Neural crest cell (in vitro differentiated cells): ENCODE measurements at places on chromosomes 7 and 10. TPM values are rescaled to one million over a fixed set of nuclear protein-coding genes. Genes with fewer than 3 reads are reported as not detected.

DNA sequence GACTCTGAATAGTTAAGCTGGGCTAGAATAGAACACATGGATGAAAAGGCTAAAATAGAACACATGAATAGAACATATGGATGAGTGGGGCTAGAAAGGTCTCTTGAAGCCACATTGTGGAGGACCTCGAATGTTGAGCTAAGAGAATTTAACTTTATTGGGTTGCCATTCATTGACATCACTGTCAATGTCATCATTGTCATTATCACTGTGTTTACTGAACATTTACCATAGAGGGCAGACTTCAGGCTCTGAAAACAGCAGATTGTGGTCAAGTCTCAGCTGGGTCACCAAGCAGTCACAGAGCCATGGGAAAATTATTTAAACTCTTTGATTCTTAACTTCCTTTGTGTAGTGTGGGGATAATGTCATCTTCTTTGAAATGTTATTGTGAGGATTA is 80.4 kb downstream of the WDFY4 start:
- no peak for DNase-seq

GRCh38 chr10:89147256-89147655 is 59.9 kb downstream of the CH25H start:
- no peak for DNase-seq

- DNase-seq: no peak
Observed at GRCh38 chr10:31836569-31837406, 91.8 kb downstream of the ARHGAP12 start.

DNA sequence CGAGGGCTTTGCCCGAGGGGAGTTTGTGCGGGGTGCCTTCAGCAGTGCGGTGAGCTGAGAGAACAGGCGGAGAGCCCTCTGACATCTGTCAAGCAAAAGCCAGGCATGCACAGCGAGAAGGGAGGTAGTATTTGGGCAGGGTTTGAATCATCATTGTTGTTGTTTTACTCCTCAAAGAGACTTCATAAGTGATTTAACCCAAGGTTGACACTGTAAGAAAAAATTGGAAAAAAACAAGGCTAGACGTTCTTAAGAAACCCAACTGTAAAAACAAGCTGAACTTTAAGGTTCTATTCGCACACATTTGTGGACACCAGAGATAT is 1.3 kb downstream of the ADAM22 start:
- DNase-seq: no peak

DNA sequence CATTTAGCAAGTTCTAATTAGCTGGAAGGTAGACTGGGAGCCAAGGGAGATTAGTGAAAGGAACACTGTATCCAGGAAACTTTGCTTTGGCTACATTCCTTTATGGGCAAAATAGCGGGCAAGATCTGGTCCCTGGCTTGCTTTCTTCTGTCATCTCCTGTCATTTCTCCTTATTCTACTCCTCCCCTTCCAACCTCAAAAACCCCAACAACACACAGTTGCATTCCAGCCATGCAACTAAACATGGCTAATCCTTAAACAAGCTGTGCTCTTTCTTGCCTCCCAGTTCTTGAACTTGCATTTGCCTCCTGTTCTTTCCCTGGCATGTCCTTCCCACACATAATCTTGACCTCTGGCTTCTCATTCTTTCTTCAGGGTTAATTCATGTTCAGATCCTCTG is 59.5 kb upstream of the CDCA7L start:
- no peak for DNase-seq

- no peak for DNase-seq
Observed at GRCh38 chr10:69626826-69627225, 3.2 kb upstream of the FAM241B start.

GRCh38 chr10:108500396-108500795 is 1335.9 kb upstream of the SORCS1 start:
- no peak for DNase-seq

SFTPD gene
- total RNA-seq: not detected in 2 replicates

WEE2 gene
- total RNA-seq: not detected in 2 replicates

VIPR2 gene
- 0.09 and 0.16 TPM in 2 replicates for total RNA-seq

ICA1 gene
- total RNA-seq: 3.5 and 4.2 TPM in 2 replicates
